ENCODE measurements at places on chromosomes 2 and 18.

- DNase-seq = no peak
Measured at GRCh38 chr2:22902180-22902550, 482.8 kb upstream of the KLHL29 start.

DNA sequence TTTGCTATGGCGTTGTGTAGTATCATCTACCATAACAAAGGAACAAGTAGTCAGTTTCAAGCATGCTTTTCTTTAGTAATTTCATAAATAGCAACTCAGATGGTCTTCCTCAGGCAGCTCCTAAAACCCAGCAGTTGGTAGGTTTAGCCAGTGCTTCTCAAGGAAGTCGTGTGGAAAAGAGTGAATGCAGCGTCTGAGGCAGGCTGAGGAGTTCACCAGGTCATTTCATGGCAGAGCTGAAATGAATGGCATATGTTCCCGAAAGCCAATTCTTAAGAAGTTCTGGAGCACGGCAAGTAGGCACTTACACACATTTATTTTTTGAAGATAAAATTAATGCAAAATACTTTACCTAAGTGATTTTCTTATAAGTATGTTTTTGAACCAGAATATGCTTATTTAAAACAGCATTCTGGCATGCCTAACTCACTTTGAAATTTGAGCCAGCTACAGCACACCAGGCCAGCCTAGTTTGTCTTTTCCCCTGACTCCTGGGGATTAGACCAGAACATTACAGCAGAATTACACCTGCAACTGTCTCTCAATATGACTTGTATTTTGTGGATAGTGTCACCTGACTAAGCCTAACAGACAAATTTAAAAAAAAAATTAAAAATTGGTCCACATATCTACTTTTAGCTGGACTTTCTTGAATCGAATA is 62.2 kb downstream of the OSBPL6 start:
- DNase-seq = no peak

DNA sequence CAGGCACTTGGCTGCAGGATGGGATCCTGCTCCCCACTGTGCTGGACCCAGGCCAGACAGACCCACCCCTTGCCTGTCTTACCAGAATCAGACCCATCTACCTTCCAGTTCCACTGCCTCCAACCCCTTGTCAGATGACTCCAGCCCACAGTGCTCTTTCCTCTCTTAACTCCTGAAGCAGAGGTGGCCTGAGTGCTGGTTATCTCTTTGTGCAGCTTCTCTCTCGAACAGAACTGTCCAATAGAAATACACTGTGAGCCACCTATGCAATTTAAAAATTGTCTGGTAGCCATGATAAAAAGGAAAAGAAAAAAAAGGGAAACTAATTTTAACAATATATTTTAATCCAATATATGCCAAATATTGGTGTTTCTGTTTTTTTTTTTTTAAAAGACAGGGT is 160.2 kb upstream of the SMAD2 start:
- no peak for DNase-seq

GRCh38 chr2:161223139-161223732 is 63.0 kb downstream of the TANK start:
- no peak for DNase-seq

DNA sequence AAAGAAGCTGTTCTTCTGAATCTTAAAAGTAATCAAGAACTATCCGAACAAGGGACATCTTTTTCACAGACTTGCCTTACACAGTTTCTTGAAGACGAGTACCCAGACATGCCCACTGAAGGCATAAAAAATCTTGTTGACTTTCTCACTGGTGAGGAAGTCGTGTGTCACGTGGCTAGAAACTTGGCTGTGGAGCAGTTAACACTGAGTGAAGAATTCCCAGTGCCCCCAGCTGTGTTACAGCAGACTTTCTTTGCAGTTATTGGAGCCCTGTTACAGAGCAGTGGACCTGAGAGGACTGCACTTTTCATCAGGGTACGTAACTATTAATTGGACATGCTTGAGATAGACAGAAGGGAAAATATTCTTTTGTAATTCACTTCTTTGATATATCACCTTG is 2.4 kb downstream of the MRPL44 start:
- DNase-seq = no peak

DNA sequence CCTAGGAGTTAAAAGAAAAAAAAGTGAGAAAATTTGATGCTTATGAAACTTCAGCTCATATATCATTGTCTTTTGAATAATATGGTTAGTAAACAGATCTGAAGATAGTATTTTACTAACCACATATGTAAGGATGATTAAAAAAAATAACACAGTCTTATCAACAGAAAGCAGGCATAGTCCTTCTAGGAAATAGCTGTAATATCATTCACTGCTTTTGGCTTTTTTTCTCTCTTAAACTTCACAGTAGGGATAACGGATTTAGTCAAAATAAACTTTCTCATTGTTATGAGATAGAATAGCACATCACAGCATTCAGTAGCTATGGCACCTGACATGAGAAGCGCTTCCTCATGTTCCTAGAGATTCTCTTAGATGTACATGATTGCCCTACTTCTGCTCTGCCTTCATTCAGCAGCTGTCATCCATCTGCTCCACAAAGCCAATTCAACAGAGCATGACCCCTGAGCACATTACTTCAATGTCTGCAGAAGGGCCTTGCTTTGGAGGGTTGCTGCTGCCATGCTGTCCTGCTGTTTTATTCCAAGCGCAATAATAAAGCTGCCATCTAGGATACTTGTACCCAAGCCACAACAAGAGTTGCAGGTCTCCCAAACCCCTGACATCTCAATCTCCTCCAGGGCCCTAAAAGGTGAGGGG is 67.0 kb downstream of the TTC21B start:
- DNase-seq = no peak

DNA sequence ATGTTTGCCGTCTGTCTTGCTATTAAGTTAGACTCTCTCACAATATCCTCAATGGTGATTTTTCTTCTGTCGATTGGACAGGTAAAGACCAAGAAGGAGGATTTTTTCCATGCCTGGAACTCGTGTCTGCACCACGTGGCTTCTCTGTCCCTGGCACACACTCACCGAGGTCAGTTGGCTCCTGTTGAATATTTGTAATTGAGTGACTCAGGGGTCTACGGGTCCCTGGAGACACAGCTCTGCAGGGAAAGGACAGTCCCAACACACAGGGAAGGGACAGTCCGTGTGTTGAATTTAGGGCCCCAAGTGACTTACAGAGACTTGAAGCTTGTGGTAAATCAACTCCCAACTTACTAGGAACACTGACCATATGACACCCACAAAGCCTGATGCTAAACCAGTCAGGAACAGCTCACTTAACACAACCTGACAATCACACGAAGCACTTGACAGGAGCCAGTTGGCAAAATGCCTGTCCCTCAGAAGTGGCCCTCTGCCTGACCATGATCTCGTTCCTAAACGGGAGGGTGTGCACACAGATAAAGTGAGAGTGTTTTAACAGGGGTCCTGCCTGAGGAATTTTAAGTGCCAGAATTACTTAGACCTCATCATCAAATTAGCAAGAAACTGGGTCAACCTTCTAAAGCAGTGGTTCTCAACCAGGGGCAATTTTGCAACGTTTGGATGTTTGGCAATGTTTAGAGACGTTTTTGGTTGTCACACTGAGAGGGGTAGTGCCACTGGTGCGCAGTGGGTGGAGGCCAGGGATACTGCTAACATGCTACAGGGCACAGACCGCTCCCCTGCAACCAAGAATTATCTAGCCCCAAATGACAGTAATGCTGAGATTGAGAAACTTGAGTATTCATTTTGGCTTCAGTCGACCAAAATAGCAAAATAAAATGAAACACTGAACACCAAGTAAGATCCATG is 88.9 kb upstream of the BCL2L11 start:
- no peak for DNase-seq

DNA sequence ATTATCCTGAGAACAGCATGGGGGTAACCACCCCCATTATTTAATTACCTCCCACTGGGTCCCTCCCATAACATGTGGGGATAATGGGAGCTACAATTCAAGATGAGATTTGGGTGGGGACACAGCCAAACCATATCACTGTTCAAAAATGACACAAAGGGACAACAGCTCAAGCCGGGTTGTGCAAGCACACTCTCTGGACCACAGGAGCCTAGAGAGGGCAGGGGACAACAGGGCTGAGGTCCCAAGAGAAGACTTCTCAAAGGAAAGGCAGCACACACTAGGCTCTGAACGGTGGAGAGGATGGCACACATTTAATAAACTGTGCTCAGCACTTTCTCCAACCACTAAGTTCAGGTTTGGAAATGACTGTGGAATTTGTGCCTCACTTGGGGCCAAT is 122.1 kb upstream of the PKDCC start:
- DNase-seq = no peak

- DNase-seq = no peak
Measured at GRCh38 chr2:26922405-26923188, 47.8 kb upstream of the MAPRE3 start.

- no peak for DNase-seq
Measured at GRCh38 chr2:223032187-223033142, 19.5 kb upstream of the KCNE4 start.

DNA sequence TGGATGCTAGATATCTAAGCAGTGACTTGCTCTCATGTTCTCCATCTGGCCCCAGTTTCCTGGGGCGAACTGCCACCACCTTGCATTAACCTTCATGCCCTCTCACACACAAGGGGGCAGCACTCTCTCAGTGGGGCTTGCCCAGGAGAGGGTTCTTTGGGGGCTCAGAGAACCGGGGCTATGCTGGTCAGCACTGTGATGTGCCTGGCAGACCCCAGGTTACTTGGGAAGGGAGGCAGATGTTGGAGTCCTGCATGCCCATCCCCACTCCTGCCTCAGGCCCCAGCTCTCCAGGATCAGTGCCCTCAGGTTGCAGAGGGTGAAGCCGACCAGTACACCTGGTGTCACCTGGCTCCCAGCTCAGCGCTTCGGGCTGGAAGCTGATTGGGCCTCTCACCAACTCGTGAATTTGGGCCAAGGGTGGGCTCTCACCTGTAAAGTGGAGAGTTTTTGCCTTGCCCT is 396.2 kb upstream of the HS6ST1 start:
- DNase-seq = no peak

- peak; percentile 27 for DNase-seq
Measured at GRCh38 chr2:170509452-170510193, 205.5 kb upstream of the SP5 start.

- no peak for DNase-seq
Measured at GRCh38 chr2:179856205-179856604, 5.2 kb downstream of the ZNF385B start.

DNA sequence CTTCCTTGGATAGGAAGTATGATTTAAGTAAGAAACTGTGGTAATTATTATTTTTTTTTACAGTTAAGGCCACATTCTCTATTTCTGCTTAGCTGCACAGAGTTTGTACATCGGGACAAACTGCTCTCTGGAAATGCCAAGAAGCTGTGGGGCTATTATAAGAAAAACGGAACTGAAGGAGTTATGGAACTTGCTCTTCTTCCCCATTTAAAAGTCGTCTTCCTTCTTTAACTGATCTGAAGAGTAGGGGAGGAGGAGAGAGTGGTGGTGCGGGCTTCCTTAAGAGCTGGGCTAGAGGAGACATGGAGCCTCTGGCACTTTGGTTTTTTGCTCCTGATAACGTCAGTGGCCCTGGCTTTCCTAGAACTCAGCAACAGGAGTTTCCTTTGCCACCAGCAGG is 54.4 kb downstream of the RAB31 start:
- no peak for DNase-seq
